ENCODE measurements at places on chromosomes 5 and 9.

DNA sequence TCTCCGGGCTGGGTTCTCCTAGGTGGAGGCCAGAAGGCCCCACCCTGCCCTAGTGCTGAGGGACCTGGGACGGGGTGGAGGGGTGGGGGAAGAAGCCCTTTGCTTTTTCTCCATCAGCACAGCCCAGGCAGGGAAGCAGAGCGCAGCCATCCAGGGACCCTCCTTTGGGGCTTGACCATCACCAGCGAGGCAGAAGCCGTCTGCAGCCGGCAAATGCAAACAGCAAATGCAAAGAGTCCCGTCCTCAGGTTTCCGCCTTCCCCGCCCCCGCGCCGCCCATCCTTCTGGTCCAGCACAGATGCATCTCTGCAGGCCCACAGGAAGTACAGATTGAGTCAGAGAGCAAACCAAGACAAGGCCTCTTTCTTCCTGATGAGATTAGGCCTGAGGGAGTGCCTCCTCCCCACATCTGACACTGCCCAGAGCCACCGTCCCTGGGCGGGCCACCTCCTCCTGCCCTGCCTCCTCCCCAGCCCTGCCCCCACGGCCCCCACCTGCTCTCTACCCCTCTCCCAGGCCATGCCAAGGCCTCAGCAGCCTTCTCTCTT, 23.4 kb downstream of the CORO2A start:
- no peak for DNase-seq

DNA sequence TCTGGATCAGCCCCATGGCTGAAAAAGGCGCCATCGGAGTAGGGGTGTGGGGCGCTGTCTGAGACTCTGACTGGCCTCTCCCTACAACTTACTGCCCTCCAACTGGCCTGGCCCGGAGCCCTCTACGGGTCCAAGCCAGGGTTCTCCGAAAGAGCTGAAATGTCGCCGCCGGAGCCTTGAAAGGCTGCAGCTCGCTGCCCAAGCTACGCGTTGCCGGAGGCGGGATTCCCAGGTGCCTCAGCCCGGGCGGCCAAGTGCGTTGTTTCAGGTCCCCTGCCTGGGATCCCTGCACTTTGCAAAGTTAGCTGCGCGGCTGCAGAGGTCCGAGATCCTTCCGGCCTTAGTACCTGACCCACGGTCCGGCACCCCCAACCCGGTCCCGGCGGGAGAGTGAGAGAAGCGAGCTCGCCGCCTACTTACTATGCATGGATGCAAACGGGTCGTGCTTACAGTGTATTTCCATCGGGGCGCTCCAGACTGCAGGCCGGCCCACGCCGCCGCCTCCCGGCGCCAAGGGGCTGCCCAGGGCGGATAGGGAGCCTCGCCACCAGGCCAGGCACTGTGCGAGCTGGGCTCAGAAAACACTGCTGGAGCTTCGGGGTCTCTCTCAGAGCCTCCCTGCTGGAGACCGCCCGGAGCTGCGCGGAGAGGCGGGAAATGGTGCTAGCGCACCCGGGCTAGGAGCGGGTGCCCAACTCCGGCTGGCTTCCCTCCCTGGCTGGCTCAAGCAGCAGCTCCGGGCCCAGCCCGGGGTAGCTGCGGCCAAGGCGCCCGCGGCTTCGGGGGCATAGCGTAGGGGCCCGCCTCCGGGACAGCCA, 7.7 kb downstream of the PAX5 start:
- DNase-seq, result peak; percentile 58

DNA sequence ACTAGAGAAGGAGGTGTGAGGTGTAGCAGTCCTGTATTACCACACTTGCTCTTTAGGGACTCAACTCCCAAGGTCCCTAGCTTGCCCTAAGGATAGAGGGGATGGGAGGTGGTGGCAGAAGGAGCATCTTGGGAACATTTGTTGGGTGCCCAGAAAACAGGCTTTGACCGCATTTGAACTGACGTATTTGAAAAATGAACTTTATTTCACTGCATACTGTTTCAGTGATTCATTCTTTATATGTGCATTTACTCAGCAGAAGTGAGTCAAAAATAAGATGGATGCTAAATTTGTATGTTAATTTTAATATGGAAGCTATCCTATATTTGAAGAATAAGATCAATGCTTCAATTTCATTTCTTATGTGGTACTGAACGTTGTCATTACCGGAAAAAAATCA, 18.7 kb downstream of the DMRT3 start:
- DNase-seq, result no peak

- DNase-seq, result no peak
Measured at GRCh38 chr9:93053781-93054331, 4.6 kb upstream of the SUSD3 start.

- DNase-seq, result peak; percentile 85
Measured at GRCh38 chr9:87395804-87396479, 101.7 kb upstream of the DAPK1 start.

- DNase-seq, result no peak
Measured at GRCh38 chr5:116420540-116420939, 154.1 kb downstream of the SEMA6A start.

- DNase-seq, result no peak
Measured at GRCh38 chr5:177445052-177445916, 1.3 kb upstream of the PRR7 start.

- DNase-seq, result no peak
Measured at GRCh38 chr9:86732514-86733171, 214.7 kb downstream of the GAS1 start.

GRCh38 chr5:78602400-78602799, 46.2 kb downstream of the LHFPL2 start:
- no peak for DNase-seq

DNA sequence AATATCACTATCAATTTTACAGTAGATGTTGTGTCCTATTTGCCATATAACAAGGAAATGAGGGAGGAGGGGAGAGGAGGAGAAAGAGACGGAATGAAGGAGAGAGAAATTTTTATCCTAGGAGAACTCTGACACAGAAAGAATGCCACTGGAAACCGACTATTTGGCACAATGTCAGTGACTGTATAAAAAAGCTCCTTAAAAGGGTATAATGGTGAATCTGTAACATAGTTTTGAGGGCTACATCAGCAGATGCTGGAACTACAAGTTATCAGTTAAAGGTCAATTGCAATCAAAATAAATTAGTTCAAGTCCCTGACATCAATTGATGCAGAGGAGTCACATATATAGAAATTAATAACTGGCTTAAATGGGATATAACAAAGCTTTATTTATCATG, 5.7 kb downstream of the EDIL3 start:
- no peak for DNase-seq

GRCh38 chr9:3434594-3434993, 91.2 kb downstream of the RFX3 start:
- no peak for DNase-seq

DNA sequence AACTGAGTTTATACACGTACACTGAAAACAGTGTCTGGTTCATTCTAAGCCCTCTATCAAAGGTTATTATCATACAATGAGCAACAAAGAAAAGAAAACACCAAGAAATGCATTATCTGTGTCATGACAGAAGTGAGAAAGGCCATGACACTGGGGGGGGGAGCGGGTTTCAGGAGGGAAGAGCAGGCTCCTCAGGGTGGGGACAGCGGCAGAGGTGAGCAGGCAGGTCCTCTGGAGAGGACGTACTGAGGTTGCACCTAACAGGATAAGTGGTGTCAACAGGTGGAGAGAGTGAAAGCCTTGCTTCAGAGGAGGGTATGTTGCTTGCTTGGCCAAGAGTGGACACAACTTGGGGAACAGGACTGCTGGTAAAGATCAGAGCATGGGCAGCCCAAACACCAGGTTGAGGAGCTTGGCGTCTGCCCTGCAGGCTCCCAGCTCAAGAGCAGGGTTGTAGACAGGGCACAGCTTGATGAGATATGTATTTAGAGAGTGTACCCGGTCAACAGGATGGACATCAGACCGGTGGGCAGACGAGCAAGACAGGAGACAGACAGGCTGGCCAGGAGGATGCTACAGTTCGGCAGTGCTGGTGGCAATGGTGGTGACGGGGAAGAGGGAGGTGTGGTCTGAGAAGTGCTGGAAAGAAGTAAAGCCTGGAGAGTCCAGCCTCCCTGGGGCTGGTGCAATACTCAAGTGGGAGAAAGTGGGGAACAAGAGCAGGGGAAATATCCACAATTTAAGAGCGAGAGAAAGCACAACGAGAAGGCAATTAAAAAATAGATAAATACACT, 10.3 kb downstream of the WHRN start:
- no peak for DNase-seq

DNA sequence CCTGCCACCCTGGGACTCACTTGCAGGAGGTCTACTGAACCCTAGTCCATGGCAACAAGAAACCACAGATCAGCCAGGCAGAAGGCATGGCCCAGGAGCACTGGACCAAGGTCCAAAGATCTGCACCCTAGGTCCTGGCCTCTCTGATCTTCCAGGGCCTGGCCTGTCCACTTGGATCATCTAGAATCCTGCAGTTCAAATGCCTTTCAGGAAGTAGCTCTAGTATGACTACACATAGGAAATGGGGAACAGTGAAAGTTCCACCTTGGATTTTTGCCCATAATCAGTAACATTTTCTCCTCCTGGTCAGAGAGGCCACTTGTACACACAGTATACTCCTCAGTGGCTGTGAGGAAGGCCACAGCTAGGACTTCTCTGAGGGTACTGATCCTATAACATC, 11.5 kb downstream of the ANXA6 start:
- no peak for DNase-seq

DNA sequence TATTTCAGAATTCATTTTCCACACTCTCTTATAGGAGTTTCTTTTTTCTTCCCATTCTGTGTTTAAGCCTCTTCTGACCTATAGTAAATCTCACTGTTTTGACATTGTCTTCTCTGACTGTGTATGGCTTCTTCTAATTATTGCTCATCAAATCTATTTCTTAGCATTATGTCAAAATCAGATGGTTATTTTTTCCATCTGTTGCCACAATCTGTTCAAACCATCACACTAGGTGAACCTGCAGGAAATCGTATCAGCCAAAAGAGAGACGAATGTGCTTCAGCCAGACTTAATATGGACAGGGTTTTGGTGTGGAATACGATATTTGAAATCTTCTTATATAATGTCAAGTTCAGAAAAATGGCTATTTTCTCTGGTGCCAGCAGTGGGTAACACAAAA, 15.9 kb upstream of the SEMA4D start:
- no peak for DNase-seq

GRCh38 chr5:72305194-72306142, 14.6 kb downstream of the MRPS27 start:
- no peak for DNase-seq

DNA sequence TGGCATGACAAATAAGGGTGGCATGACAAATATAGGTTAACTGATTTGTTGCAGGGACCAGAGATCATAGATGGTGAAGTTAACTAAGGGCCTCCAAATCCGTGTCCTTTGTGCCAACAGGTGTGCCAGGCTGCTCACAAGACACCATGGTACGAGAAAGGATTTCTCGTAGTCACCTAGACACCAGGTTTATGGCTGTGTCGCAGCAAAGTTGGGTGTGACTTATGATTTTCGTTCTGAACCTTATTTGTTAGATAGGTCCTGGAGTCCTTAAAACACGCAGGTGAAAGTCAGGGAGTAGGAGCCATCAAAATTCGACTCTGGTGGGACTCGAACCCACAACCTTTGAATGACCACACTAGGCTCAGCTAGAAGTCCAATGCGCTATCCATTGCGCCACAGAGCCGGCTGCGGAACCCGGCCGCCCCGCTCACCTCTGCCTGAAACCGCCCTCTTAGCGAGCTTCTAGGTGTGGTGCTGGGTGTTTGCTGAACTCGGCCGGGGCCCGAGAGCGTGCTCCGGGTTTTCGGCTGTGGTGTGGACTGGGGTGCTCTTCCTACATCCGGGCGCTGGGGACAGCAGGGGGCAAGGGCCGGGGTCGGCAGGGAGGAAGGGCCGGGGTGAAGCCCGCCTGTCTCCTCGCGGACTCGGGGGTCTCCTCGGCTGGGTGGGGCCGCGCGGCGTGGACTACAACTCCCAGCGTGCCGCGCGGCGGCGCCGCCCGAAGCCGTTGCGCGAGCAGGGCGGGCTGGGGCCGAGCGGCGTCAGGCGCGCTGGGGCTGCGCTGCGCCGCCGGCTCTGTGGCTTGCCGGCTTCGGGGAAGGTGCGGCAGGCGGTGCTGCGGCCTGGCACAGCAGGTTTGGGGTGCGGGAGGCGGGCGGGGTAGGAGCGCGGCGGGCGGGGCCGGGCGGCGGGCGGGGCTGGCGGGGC, at the start of gene SLC27A4:
Gene SLC27A4, plus strand, starts transcription at position 767 of the 930 bp plus-strand sequence. CDS start 2,606 bp downstream, outside the sequence.
- DNase-seq, result peak; percentile 58

DNA sequence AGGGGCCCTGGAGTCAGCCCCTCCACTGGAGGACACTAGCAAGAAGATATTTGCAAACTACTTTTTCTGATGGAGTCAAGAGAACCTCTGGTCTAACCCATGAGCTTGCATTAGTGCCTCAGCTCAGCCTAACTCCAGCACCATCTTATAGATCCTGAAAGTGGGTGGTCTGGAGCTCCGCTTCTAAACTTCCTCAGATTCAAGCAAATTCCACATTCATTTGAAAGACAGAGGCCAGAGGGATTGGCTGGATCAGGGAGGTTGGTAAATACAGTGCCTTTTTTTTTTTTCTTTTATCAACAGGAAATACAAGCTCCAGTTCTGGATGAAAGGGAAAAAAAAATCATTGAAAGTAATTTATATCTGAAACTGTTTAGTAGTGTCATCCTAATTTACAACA, 99.9 kb downstream of the ENC1 start:
- DNase-seq, result no peak

DNA sequence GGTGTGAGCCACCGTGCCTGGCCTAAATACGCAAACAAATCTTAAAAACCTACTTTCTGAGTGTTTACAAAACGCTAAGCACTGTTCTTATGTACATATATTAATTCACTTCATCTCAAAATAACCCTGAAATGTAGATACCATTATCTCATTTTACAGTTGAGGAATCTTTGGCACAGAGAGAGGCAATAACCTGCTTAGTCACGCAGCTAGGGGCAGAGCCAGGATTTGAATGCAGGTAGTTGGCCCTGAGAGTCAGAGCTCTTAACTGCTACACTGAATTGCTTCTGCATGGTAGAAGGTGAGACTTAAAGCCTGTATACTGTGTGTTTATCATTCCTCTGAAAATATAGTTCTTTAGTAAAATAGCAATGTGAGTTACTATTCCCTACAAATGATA, 21.9 kb downstream of the ARHGEF37 start:
- DNase-seq, result no peak

GRCh38 chr5:171427318-171428167, 8.1 kb downstream of the FGF18 start:
- DNase-seq, result no peak

DNA sequence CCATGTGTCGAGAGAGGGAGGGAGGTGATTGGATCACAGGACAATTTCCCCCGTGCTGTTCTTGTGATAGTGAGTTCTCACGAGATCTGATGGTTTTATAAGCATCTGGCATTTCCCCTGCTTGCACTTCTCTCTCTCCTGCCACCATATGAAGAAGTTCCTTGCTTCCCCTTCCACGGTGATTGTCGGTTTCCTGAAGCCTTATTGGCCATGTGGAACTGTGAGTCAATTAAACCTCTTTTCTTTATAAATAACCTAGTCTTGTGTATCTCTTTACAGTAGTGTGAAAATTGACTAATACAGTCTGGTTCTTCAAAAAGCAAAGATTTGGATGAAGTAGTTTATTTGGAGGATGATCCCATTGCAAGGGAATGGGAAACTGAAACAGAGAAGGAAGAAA, 11.3 kb upstream of the MIER3 start:
- DNase-seq, result no peak

GRCh38 chr5:8299716-8300115, 430.8 kb downstream of the MTRR start:
- DNase-seq, result no peak

- no peak for DNase-seq
Measured at GRCh38 chr5:10704949-10705621, 55.9 kb downstream of the DAP start.

- no peak for DNase-seq
Measured at GRCh38 chr9:121185774-121186403, 15.8 kb downstream of the RAB14 start.

GRCh38 chr5:124923131-124923530, 176.7 kb upstream of the ZNF608 start:
- no peak for DNase-seq
